ENCODE measurements at places on chromosomes 13 and 19. TPM values are rescaled to one million over a fixed set of nuclear protein-coding genes. Genes with fewer than 3 reads are reported as not detected.

GRCh38 chr13:41315443-41316047, 4.5 kb downstream of the NAA16 start:
- no peak for DNase-seq

DNA sequence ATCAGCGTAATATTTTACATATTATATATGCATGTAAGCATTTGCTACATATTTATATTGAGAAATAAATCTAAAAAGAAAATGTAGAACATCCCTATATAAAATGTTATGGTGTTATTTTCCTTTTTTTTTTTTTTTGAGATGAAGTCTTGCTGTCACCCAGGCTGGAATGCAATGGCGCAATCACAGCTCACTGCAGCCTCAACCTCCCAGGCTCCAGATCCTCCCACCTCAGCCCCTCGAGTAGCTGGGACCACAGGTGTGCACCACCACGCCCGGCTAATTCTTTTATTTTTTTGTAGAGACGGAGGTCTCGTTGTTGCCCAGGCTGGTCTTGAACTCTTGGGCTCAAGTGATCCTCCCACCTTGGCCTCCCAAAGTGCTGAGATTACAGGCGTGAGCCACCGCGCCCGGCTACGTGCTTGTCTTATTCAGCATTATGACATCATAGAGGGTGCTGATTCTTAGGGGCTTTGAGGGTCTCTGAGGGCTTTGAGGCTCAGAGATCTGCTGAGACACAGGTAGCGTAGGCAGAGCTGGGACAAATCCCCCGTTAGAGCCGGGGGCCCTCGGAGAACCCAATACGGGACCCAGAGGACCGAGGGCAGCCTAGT, 101.9 kb downstream of the GADD45B start:
- DNase-seq: no peak

DNA sequence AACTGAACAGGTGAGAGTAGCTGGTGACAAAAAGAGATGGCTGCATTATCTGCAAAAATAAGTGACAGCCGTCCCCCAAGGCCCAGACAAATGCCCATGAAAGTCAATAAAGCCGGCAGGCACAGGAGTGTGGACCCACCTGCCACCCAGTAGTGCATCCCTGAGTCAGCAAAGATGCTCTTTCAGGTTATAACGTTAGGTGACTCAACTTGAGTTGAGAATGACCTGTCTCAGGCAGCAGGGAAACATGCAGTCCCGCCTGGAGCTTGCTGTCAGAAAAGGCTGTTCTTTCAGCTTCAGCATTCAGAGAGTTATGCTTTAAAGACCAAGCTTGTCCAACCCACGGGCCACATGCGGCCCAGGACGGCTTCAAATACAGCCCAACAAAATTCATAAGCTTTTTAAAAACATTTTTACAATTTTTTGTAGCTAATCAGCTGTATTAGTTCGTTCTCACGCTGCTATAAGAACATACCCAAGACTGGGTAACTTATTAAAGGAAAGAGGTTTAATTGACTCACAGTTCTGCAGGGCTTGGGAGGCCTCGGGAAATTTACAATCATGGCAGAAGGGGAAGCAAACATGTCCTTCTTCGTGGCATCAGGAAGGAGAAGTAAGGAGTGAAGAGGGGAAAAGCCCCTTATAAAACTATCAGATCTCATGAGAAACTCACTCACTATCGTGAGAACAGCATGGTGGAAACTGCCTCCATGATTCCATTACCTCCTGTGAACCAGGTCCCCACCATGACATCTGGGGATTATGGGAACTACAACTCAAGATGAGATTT, 110.4 kb downstream of the RAB20 start:
- no peak for DNase-seq

- DNase-seq: no peak
Measured at GRCh38 chr19:42532891-42533290, 4.6 kb upstream of the CEACAM1 start.

DNA sequence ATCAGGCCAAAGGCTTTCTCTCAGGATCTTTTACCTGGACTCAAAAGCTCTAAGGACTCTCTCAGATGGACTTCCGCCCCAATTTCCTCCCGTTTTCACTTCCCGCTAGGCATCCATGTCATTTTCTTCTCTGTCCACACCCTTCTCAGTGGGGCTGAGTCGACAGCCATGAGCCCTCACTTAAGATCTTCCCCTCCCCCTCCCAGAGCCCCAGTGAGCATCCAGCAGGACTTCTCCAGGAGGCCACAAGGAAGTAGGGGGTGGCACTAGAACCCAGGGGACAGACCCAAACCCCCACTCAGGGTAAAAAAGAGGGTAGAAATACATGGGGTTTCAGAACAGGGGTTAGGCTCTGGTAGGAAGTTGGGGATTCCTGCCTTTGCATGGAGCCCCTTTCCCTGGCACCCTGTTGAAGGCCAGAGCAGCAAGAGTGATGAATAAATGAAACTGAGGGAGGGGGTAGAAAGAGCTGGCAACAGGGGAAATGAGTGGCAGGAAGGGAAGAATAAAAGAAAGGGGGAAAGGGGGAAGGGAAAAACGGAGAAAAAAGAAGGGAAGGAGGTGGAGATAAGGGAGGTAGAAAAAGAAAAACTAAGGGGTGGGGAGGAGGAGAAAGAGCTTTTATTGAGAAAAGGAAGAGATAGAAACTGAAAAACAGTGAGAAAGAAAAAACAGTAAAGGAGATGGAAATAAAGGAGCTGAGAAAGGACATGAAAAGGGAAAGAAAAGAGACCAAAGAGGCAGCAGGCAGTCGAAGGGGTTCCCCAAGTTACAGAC, 42.3 kb downstream of the DEDD2 start:
- no peak for DNase-seq

Gene ADAT3
- total RNA-seq: 4.2 TPM
